SK-N-DZ (cell line): ENCODE measurements at places on chromosomes 2 and 18.

GRCh38 chr18:5287854-5288253 lies 7.7 kb downstream of the ZBTB14 start:
- no peak for DNase-seq

DNA sequence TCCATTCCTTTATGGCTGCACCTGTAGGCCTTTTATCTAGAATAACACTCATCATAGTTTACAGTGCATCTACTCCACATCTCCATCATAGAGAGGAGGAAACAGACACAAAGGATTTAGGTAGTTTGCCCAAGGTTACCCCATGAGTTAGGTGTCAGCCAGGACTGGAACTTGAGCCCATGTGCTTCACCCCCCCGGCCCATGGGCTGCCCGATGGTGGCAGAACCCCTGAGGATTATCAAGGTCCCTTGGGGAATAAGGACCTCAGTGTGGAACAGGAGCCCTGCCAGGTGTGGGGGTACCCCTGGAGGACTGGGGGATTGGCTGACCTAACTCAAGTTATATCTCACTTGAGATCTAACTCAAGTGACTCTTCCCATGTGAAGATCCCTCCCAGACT lies 146.3 kb upstream of the OTX1 start:
- DNase-seq: no peak

GRCh38 chr18:64031411-64031810 lies 61.5 kb downstream of the SERPINB8 start:
- DNase-seq: no peak

GRCh38 chr2:76450024-76450475 lies 739.3 kb upstream of the GCFC2 start:
- DNase-seq: no peak

- DNase-seq: no peak
Measured at GRCh38 chr18:41436772-41437171, 518.3 kb upstream of the PIK3C3 start.

- no peak for DNase-seq
Measured at GRCh38 chr2:235845245-235845644, 322.9 kb downstream of the GBX2 start.

DNA sequence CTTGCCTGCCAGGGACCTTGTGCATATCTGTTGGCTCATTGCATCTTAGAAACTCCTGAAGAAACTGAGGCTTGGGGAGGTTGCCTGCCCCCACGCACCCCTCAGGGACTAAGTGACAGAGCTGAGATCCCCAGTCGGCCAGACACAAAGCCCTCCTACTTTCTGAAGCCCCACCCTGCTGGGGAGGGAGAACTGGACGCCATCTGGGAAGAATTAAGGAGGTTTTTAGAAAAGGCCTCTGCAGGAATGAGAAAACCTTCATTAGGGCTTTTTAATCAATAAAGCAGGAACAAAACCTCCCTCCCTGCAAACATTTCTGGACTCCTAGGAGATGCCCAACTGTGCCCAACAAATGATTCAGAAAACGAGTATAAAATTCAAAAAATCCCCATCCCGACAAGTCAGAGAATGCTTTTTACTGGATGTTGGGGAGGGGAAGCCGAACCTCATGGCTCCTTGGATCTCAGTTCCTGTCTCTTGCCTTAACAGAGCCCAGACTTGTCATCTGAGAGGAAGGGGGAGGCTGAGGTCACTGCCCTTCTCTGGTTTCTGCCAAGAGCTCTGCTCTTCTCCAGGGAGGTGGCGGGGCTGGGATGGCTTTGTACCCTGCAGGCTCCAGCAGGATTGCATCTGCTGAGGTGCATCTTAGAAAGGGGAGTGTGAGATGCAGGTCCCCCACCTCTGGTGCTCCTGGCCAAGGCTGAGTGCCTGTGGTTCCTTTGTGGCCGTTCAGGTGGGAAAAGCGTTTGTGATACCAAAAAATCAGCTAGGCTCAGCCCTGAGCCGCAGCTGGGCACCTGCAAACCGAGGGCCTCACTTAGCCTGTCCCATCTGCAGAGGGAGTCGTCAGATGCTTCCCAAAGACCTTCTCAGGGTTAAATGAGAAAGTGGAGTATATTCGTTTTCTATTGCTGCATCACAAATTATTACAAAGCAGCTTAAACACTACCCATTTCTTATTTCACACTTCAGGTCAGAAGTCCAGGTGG lies 142.4 kb downstream of the ZFP36L2 start:
- peak; percentile 90 for DNase-seq

GRCh38 chr2:193446967-193447366 lies 1252.2 kb upstream of the TMEFF2 start:
- DNase-seq: no peak

GRCh38 chr2:236714080-236714479 lies 144.5 kb downstream of the ACKR3 start:
- no peak for DNase-seq

- no peak for DNase-seq
Measured at GRCh38 chr18:56112013-56112749, 524.2 kb upstream of the TCF4 start.

GRCh38 chr2:119495948-119496347 lies 28.3 kb downstream of the SCTR start:
- DNase-seq: no peak

GRCh38 chr2:689237-689636 lies 12.0 kb upstream of the TMEM18 start:
- DNase-seq: no peak

- no peak for DNase-seq
Measured at GRCh38 chr2:32403782-32404181, 47.0 kb downstream of the BIRC6 start.

DNA sequence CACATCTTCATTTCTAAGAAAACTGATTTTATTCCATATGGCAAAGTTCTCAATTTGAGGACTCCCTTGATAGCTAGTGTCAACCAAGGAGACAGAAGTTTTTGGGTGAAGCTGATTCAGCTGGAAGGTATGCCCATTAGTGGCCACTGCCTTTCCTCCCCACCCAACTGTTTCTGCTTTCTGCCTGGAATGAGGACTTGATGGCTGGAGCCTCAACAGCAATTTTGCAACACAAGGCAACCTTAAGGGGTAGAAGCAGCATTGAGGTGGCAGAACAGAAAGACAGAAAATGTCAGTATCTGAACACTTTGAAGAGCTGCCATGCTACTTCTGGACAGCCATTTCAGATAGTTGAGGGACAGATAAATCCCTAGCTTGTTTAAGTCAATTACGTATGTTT lies 47.0 kb downstream of the INHBB start:
- DNase-seq: no peak

DNA sequence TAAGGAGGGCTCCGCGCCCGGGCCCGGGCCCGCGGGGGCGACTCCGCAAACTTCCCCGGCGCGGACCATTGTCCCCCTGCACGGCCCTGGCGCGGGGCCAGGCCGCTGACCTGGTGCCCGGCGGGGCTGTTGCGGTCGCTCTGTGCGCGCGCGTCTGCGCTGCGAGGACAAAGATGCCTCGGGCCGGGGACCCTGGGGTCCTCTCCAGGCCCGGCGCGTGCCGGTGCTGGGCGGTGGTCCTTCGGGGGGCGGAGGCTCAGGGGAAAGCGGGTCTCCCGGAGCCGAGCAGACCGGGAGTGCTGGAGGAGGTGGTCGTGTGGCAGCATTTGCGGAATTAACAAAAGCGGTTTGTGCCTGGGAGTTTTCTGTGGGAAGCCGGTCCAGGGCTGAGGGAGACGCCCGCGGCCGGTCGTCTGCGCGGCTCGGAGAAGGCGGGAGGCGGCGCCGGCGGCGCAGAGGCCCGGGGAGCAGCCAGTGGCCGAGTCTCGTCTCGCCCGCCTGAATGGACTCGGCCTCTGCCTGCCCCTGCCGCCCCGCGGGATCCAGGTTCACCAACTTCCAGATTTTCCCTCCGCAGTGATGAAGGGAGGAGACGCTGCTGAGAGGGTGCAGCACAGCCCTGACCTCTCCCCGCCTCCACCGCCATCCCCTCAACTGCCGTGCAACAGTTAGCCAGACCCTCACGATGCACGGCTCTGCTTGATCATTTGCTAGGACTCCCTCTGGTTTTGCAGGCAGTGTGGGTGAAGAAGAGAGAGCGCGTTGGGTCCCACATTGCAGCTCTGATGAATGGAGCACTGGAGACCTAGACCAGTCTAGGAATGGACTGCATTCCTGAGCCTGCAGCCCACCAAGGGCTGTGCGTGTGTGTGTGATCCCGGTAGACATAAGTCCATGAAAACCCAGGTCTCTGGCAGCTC lies 705 bp downstream of the EFR3B start:
- DNase-seq: peak; percentile 43
